Neural progenitor cell (in vitro differentiated cells): ENCODE measurements at places on chromosomes 1 and 21. TPM values are rescaled to one million over a fixed set of nuclear protein-coding genes. Genes with fewer than 3 reads are reported as not detected.
A peak's percentile ranks its signal among the peaks of the same experiment; 100 is the strongest.

DNA sequence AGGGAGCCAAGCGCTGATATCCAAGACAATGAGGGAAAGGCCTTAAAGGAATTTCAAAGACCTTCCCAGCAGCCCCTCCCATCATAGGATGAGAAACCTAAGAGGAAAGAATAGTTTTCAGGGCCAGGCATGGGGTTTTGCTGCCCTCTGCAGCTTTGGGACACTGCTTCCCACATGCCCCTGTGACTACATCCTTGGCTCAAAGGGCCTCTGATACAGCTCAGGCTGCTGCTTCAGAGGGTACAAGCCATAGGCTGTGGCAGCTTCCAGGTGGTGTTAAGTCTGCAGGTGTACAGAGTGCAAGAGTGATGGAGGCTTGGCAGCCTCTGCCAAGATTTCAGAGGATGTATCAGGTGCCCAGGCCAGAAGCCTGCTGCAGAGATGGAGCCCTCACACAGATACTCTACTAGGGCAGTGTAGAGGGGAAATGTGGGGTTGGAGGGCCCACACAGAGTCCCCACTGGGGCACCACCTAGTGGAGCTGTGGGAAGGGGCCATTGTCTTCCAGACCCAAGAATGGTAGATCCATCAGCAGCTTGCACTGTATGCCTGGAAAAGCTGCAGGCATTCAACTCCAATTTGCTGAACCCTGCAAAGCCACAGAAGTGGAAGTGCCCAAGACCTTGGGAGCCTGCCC lies 125.8 kb downstream of the SLC45A1 start:
- DNase-seq, result peak; percentile 66

Gene SLAMF6
- not detected in 2 replicates for total RNA-seq

DNA sequence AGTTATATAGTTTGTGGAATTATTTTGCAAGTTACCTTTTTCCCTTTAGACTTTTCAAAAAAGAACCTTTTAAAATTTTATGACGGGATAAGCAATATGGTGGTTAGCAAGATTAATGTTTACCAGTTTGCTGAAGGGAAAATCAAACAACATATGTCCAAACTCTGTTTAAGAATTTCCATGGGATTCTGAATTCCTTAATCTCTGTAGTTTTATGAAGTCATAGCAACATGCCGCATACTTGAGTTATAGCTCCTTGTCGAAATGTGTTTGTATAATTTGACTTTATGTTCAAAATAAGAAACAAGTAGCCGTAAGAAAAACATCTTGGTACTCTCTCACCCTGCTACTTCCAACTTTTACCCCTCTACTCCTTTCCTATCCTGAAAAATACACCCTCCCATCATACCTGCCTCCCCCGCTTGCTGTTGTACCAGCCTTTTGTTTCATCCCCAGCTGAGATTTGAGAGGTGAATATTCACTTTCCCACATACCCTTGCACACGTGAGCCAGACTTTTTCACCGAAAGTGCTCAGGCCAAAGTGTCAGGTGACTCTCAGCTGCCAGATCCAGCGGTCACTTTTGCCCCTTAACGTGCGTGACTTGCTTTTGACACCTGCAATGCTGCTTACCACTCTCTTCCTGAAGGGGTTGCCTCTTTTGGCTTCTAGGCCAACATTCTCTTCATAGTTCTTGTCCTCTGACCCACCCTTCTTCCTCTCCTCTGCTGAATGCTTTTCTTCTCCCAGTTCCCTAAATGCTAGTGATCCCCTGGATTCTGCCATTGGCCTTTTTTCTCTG lies 83.5 kb upstream of the ZNF326 start:
- DNase-seq, result peak; percentile 23

DNA sequence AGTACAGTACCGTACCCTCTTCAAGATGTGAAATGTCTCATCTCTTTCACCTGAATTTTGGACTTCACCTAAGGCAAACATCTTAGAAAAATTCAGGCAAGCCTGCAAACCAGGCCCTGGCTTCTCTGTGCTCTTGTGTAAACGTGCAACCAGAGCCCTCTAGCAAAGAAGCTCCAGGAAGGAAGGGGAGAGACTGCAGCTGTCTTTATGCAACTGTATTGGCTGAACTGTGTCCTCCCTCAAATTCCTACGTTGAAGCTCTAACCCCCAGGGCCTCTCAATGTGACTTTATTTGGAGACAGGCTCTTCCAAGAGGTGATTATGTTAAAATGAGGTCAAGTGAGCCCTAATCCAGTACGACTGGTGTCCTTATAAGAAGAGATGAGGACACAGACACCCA lies 60.3 kb downstream of the SLC45A1 start:
- no peak for DNase-seq

GRCh38 chr1:81259625-81260411 lies 540.9 kb upstream of the ADGRL2 start:
- no peak for DNase-seq

- DNase-seq, result no peak
Observed at GRCh38 chr1:230270559-230271281, 155.4 kb downstream of the PGBD5 start.

DNA sequence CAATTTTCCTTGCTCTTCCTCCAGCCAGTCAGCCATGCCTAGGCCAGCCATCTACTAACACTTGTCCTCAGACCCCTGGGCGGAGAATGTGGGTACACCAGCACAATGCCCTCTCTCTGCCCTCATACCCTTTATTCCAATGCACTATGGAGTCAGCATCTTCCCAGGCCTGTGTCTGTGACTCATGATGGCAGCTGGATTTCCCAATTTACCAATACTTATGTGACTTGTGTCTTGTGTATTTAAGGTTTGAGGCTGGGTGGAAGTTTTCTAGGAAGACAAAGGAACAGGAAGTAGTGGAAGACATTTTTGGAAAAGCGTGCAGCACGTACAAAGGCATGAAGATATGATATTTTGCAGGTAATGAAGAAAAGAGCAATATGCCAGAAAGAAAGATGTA lies 114.3 kb downstream of the NMNAT2 start:
- DNase-seq, result no peak
